ENCODE measurements at places on chromosomes 12 and 14. TPM values are rescaled to one million over a fixed set of nuclear protein-coding genes. Genes with fewer than 3 reads are reported as not detected.

NUP37 gene
- total RNA-seq: 67.7 TPM

FSCB gene
- total RNA-seq: not detected

SLC24A4 gene
- total RNA-seq: 0.10 TPM

UNC79 gene
- 0.02 TPM for total RNA-seq

TSFM gene
- 77.8 TPM for total RNA-seq

MMP17 gene
- total RNA-seq: 13.2 TPM

PTPRO gene
- not detected for total RNA-seq

ZFYVE26 gene
- 6.5 TPM for total RNA-seq

CLEC9A gene
- total RNA-seq: not detected

KLRB1 gene
- total RNA-seq: not detected

FAM186B gene
- 0.08 TPM for total RNA-seq

KRT79 gene
- not detected for total RNA-seq

CD69 gene
- not detected for total RNA-seq

RIN3 gene
- 23.5 TPM for total RNA-seq

PPP1R36 gene
- total RNA-seq: 0.33 TPM

KRT6A gene
- 0.27 TPM for total RNA-seq

DAO gene
- total RNA-seq: not detected

TAS2R8 gene
- not detected for total RNA-seq

RIPK3 gene
- not detected for total RNA-seq

SUPT16H gene
- 108 TPM for total RNA-seq

KCNJ8 gene
- 0.41 TPM for total RNA-seq

PPP2R5C gene
- 68.6 TPM for total RNA-seq

ANO4 gene
- not detected for total RNA-seq

PLEKHG7 gene
- total RNA-seq: 0.02 TPM

ASCL1 gene
- total RNA-seq: not detected

DPY19L2 gene
- total RNA-seq: 1.7 TPM

TSPAN31 gene
- 17.4 TPM for total RNA-seq

IFNG-AS1 gene
- total RNA-seq: not detected

TAC3 gene
- total RNA-seq: 0.24 TPM

ARG2 gene
- 2.7 TPM for total RNA-seq

TMTC1 gene
- 0.06 TPM for total RNA-seq

ADAM20 gene
- total RNA-seq: not detected

CMA1 gene
- total RNA-seq: not detected

TIMELESS gene
- 39.3 TPM for total RNA-seq

CYP46A1 gene
- 0.14 TPM for total RNA-seq

CCDC196 gene
- not detected for total RNA-seq

SLC41A2 gene
- total RNA-seq: 21.9 TPM

PCNX4 gene
- total RNA-seq: 25.1 TPM

WIF1 gene
- total RNA-seq: not detected

HOXC4 gene
- total RNA-seq: 4.0 TPM

TMPRSS12 gene
- not detected for total RNA-seq

Measured in A549 treated with CpdA at 1 μM for 4 hours (cell line).